ENCODE measurements at places on chromosomes 7 and 10.

GRCh38 chr7:116087291-116087690 lies 56.7 kb upstream of the TFEC start:
- DNase-seq: no peak

GRCh38 chr10:98589691-98590090 lies 143.0 kb upstream of the HPS1 start:
- DNase-seq: no peak

DNA sequence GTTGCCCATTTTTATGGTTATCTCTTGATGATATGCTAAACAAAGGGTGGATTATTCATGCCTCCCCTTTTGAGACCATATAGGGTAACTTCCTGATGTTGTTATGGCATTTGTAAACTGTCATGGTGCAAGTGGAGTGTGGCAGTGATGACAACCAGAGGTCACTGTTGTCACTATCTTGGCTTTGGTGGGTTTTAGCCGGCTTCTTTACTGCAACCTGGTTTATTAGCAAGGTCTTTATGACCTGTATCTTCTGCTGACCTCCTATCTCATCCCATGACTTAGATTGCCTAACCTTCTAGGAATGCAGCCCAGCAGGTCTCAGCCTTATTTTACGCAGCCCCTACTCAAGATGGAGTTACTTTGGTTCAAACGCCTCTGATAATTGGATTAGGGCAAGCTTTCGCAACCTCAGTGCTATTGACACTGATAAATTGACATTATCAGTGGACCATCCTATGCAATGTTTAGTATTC lies 36.9 kb downstream of the BAG3 start:
- no peak for DNase-seq

- DNase-seq: no peak
Measured at GRCh38 chr7:56009695-56010094, 41.5 kb downstream of the PSPH start.

- no peak for DNase-seq
Measured at GRCh38 chr10:28922127-28922526, 244.8 kb downstream of the BAMBI start.

GRCh38 chr10:19971343-19972052 lies 155.3 kb downstream of the PLXDC2 start:
- no peak for DNase-seq

GRCh38 chr7:82305347-82306005 lies 138.1 kb downstream of the CACNA2D1 start:
- no peak for DNase-seq

DNA sequence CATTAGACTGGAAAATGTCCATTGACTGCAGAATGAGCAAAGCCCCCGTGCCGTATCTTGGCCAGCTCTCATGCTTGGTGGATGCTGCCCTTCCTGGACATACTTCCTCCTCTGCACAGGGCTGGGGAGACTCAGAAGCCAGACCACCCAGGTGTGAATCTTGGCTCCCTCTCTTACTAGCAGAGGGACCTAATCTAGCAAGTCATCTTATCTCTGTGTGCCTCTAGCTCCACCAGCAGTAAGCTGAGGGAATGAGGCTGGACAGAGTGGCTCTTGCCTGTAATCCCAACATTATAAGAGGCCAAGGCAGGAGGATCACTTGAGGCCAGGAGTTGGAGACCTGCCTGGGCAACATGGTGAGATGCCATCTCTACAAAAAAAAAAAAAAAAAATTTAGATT lies 173.8 kb upstream of the GHITM start:
- no peak for DNase-seq

DNA sequence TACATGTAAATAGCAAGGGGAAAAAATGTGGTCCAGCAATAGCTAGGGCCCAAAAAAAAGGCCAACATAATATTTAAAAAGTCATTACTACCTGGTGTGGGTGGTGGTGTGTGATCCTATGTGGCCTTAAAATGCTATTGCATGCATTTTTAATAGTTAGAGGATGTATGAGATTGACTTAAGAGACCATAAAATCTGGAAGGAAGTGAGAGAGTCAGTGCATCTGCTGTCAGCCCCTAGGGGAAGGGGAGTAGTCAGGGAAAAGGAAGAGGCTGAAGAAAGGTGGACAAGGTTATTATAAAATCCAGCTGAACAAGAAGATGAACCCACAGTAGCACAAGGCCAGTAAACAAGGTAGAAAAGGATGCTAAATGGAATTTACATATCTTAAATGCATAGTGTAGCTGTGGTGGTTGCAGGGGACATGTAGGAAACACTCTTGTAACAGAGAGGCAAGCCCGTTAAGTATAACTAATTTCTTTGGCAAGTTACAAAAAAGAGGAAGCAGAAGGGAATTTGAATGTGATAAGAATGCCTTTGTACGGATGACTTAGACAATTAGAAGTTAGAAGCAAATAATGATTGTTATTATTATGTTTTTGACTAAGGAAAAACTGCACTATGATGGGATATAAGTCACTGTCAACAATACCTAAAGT lies 11.9 kb upstream of the NDUFA5 start:
- no peak for DNase-seq

DNA sequence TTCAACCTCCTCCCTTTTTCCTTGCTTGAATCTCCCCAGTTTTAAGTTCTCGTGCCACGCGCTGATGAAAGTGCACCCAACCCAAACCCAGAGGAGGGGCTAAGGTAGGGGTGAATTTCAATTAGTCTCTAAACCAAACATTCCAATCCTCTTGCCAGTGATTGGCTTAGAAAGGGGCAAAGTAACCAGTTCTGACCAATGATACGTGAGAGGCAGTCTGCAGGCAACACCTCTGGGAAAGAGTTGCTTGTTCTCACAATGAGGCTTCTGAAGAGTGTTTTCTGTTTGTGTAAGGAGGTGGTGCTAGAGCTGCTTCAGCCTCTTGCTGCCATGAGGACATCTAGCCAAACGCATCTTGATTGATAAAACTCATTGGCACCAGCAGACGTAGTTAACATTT lies 21.8 kb downstream of the SLC35G1 start:
- DNase-seq: no peak

DNA sequence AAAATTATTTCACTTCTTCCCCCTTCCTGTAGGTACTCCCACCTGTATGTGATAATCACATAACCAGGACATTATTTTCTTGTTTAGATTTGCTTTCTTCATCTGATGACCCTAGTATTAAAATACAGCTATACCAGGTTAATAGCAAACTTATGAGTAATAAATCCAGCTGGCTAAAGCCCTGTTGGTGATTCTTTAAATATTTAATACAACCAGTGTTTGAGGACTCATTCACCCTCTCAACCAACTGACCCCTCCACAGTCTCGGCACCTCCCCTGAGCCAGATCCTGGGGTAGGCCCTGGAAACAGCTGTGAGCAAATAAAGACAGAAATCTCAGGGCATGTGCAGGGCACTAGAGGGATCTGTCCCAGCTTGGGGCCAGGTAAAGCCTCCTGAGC lies 58.5 kb downstream of the BLNK start:
- DNase-seq: no peak

GRCh38 chr10:3850999-3851937 lies 66.3 kb upstream of the KLF6 start:
- DNase-seq: no peak

DNA sequence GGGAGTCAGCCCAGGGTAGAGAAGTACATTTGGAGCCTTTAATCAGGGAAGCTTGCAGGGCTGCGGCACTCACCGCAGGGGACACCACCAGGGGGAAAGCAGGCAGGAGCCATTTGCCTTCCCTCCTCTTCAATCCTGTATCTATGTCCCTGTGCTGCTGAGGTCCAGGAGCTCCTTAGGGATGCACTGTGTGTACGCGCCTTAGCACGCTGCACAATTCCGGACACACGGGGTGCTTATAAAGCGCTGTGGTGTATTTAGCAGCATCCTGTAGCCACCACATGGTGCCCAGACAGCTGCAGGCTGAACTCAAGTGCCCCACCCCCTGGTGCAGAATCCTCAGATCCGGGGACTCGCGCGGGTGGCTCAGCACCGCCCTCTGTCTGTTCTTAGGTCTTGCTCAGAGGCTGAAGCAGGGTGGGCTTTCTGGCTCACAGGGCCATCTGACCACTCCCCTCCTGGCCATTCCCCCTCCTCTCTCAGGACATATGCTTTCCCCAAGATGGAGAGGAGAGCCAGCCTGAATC lies 421.4 kb downstream of the SDK1 start:
- DNase-seq: no peak

- DNase-seq: no peak
Measured at GRCh38 chr7:105118612-105119600, 104.9 kb downstream of the KMT2E start.

DNA sequence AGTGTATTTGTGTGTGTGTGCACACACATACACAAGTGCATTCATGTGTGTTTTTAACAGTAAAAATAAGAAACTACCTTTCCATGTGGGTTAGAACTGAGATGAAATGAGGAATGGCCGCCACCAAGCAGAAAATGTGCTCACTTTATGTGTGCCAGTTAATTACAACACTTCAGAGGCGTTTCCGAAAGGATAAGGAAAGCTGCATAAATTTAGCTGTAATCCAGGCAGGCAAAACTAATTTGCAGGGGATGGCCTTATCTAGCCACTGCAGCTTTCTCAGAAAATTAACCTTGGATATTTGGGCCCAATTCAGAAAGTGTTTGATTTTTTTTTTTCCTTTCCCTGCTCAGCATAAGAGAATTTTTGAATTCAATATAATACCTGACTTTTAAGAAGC lies 328.8 kb upstream of the PHF14 start:
- no peak for DNase-seq

DNA sequence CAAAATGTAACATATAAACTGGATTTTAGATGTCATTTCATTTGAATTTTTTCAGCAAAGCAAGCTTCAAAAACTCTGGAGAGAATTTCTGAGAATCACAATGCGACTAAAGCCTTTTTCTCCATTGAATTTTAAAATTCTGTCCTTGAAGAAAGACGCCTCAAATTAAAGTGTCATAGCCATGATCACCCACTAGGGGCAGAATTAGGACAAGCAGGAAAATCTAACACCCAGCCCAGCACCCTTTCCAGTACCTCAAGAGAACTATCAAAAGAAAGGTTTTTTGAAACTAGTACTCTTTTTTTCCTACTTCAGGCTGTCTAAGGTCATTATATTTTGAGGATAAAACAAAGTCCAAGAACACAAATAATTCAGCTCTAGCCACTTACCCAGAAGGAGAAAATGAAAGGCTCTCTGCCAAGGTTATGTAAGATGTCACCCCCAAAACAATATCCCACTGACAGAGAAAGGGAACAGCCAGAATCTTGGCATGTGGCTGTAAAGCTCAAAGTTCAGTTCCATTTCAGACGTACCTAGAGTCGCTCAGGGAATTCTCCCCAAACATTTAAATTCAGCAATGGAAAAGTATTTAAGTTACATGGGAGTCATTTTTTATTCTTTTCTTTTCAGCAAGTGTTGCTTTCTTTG lies 299.4 kb downstream of the SNX13 start:
- no peak for DNase-seq

DNA sequence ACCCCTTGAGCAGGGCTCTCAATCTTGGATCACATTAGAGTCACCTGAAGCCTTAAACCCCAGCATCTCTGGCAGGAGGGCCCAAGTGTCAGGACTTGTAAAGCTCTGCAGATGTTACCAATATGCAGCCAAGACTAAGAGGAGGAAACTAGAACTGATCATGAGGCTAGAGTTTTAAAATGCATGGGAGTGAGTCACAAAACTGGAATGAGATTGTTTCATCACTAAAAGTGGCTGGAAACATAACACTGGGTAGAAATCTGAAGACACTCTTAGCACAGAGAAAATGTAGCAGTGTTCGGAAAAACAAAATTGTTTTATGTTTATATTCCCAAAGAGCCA lies 63.3 kb upstream of the GHITM start:
- DNase-seq: no peak

- no peak for DNase-seq
Measured at GRCh38 chr10:111822661-111823060, 360.9 kb downstream of the GPAM start.

DNA sequence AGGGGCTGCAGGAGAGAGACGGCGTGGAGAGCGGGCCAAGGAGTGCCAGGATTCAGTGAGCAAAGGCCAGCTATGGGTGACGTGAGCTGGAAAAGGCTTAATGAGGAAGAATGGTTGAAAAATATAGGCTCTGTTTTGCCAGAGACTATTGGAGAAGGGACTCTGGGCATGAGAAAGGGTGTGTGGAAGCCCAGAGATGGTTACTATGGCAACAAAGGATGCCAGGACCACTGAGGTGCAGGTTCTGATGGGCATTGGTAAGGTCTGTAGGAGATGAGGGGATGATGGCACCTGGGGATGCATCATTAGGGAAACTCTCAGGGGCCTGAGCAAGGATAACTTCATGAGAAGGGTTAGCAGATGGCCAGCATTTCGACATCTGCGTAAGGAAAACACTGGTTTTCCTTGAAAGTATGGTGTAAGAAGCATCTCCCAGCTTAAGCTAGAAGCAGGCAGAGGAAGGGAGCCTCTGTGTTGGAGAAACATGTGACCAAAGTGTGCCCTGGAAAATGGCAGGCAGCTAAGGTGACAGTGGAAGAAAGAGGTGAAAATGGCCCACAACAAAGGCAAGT lies 21.6 kb upstream of the FAM180A start:
- no peak for DNase-seq

GRCh38 chr10:89278900-89279392 lies 22.9 kb upstream of the IFIT2 start:
- DNase-seq: no peak

GRCh38 chr7:32298408-32299132 lies 191.6 kb downstream of the LSM5 start:
- no peak for DNase-seq

DNA sequence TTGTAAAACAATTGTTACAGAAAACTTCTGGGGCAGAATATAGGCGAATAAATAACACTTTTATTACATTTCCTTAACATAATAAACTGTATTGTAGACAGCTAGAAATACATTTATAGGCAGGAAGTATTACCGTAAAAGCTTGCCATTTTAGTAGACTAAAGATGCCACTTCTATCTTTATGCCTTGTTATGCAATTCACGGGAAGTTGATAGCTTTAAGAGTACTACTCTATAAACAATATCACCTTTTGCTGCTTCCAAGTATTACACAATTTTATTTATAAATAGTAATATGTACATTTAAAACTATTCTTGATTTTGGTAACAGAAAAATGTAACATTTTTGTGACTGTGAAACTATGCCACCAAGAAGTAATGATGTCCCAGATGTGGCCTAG lies 37.9 kb downstream of the PALS2 start:
- no peak for DNase-seq

- DNase-seq: no peak
Measured at GRCh38 chr7:143518521-143518920, 40.8 kb downstream of the TAS2R41 start.

DNA sequence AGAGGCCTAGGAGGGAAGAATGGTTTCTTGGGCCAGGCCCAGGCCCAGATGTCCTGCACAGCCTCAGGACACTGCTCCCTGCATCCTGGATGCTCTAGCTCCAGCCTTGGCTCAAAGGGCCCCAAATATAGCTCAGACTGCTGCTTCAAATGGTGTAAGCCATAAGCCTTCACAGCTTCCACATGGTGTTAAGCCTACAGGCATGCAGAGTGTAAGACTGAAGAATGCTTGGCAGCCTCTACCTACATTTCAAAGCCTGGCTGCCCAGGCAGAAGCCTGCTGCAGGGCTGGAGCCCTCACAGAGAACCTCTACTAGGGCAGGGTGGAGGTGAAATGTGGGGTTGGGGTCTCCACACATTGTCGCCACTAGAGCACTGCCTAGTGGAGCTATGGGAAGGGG lies 118.1 kb downstream of the TPK1 start:
- no peak for DNase-seq
